Activated T-helper 17 cell treated with anti-CD3 and anti-CD28 coated beads, Interleukin-2, amount 50 U/mL, for 72 hours (primary cell): ENCODE measurements at places on chromosomes 16 and 17.
A peak's percentile ranks its signal among the peaks of the same experiment; 100 is the strongest.

GRCh38 chr17:33127706-33128105 lies 136.1 kb downstream of the SPACA3 start:
- no peak for ATAC-seq

DNA sequence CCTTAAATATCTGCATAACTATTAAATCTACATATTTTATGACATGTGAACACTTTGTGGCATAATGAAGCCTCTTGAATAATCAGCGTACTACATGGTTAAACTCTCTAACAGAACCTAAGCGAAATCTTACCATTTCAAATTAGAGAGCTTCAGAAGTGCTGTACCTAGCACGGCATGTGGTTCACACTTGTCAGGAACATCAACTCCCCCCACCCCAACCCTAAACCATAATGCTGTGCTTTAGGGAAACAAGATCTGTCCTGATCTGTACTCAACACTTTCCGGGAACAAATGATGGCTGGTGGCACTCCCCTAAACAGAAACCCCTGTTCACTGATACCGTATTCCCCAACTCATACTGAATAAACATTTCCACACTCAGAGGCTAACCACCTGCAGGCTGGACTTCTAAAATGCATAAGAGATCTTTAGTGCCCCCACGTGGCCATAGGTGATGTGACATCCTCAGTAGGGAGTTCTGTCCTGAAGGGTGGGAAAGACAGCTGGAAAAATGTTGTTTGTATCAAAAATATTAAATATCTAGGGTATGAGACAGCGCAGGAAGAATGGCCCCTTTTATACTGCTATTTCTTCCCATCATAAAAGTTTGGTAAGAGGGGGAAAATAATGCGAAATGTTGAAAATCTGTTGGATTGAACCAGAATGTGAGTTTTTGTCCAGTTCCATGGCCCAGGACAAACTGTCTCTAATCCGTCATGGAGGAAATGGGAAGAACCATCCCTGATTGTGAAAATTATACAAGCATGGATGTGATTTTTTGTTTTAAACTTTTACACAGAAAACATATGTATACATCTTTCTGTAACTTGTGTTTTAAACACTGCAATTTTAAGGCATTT lies 88.6 kb downstream of the USP31 start:
- peak; percentile 67 for ATAC-seq

DNA sequence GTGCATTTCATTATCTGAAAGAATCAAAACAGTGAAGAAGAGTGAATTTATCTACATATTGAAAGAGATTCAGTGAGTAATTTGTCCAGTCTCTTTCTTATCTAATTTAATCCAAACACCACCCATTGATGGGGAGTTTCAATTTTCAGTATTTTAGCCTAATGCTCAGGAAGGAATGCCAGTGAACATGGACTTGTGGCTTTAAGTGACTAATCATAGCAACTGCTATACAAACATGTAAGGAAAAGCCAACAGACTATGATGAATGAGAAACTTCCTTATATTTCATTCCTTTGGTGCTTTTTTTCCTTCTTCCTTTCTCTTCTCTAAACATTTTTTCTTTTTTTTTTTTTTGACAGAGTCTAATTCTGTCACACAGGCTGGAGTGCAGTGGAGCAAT lies 885.8 kb downstream of the KCNJ2 start:
- no peak for ATAC-seq

DNA sequence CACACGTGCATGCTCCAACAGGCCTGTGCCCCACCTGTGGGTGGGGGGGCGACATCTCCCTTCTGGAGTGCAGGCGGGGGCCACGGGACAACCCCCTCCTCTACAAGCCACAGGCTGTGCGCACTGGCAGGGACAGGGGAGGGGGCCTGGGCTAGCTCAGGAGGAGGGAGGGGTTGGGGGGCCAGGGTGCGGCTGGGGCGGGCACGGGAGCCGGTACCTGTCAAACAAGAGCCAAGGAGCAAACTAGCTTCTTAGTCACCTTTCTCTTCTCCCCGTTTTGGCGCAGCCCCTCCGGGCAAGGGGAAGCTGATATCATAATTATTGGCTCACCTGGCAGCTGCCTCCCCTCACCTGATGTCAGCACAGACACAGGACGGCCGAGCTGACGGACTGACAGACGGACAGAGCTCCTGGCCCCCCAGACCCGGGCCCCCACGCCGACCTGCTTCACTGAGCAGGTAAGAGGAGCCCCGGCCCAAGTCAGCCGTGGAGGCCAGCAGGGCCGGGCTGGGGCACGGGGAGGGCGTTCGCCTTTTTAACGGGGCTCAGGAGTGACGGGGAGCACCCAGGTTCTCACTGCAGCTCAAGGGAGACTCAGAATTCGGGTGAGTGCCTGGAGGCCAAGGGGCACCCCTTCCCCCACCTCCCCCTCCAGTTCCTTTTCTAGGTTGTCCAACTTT lies at the start of gene FOXN1:
TSS of gene FOXN1 (plus strand) at position 363 of the 680 bp plus-strand sequence. CDS start 17,622 bp downstream, outside the sequence.
- ATAC-seq: no peak

GRCh38 chr17:61495161-61495857 lies 43.1 kb downstream of the TBX4 start:
- ATAC-seq: peak; percentile 80

GRCh38 chr17:57849874-57850754 lies at the start of gene MRPS23:
Gene MRPS23 (minus strand): TSS chr17:57850044. CDS start chr17:57850010, 34 bp downstream.
- ATAC-seq: peak; percentile 93

DNA sequence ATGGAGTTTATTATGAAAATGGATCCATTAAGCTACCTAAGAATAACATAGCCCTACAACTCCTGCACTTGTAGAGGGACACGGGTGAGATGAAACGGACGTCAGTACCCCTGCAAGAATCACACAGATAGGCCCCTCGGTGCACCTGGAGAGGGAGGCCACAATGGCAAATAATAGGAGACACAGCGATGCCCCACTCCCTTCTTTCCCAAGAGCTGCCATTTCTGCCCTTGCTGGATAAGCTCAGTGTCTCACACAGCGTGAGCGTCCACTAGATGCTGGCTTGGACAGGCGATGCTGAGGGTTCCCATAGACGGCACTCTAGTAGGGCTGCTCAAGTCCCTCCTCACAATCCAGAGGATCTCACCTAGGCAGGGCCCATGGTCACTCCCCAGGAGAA lies 67.8 kb downstream of the ADCY9 start:
- ATAC-seq: no peak

- ATAC-seq: no peak
Observed at GRCh38 chr17:65496801-65497200, 64.6 kb downstream of the AXIN2 start.

GRCh38 chr16:19241512-19241911 lies 44.0 kb upstream of the CLEC19A start:
- ATAC-seq: no peak

DNA sequence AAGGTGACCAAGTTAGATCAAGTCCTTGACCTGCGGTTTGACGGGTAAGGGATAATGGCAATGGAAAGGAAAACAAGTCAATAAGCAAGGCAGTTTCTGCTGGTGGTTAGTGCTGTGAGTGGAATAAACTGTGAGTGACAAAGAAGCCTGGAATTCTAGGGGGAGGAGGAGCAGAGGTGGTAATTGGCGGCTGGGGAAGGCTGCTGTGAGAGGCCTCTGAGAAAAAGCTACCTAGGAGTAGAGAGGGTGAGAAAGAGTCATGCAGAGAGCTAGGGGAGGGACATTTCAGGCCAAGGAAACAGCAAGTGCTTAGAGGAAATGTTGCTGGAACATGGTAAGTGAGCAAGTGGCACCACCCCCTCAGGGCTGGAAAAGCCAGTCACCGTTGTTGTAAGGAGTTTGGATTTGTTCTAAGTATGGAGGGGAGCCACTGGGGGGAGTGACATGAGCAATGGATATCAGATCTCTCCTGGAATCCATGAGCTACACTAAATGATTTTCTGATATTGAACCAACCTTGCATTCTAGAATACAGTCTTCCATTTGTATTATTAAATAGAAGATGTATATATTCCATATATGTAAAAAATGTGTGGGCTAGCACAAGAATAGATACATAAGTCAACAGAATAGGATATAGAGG lies 6.7 kb downstream of the NLRC3 start:
- ATAC-seq: no peak
